ENCODE measurements at places on chromosomes 12 and 14.

GRCh38 chr14:94601884-94602391 lies 10.3 kb upstream of the SERPINA3 start:
- no peak for DNase-seq

- DNase-seq, result peak; percentile 35
Measured at GRCh38 chr14:100305324-100306100, 732 bp downstream of the SLC25A29 start.

DNA sequence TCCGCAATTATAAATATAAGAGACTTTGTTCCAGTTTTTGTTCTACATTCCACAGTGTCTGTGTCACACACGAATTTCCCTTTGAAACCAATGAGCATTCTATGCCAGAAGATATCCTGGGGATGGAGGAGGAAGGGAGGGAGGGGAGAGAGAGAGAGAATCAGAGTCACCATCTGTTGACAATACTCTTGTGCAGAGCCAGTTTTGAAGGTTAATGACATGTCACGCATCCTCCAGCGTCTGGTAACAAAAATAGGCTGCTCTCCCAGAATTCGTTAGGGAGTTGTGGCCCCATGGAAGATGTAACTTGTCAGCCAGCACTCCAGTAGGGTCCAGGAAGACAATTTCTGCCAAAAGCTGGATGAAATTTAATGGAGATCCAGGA lies 213.5 kb upstream of the KRR1 start:
- DNase-seq, result no peak

- DNase-seq, result no peak
Measured at GRCh38 chr12:105783983-105784947, 354.5 kb downstream of the NUAK1 start.

GRCh38 chr12:92010368-92010767 lies 135.3 kb downstream of the BTG1 start:
- DNase-seq, result no peak

- peak; percentile 24 for DNase-seq
Measured at GRCh38 chr12:50224026-50224692, 57.0 kb upstream of the CERS5 start.

DNA sequence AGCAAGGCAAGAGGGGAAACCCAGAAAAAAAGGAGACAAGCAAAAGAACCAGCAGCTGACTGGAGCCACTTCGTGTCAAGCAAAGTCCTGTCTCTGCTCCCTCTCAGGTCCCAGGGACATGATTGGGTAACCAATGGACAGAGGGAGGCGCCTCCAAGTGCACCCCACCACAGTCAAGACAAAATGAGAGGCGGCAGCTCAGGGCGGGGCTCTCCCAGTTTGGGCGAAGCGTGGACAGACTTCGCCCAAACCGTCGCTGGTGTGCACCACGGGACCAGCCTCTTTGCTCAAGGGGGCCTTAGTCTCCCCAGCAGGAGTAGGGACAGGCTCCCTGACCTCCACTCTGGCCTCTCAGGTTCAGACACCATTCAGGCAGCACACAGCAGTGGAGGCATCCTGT lies 1.5 kb upstream of the BEGAIN start:
- DNase-seq, result no peak

DNA sequence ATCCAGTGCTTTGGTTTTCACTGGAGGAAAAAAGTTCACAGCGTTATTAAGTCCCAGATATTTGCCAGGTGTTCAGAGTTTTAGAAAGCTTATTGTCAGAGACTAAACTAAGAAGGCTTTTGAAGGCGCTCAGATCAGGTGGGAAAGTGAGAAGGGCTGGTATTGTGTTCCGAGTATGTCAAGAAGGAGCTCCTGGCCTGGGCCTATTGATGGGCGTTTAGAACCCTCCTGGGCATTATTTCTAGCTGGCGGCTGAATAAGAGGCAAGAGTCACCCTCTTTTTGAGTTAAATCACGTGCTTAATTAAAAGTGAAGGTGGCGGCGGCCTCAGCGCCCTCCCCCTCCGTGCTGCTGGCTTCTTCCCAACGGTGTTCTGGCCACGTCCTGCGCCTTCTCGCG lies 20.9 kb upstream of the GNS start:
- no peak for DNase-seq

DNA sequence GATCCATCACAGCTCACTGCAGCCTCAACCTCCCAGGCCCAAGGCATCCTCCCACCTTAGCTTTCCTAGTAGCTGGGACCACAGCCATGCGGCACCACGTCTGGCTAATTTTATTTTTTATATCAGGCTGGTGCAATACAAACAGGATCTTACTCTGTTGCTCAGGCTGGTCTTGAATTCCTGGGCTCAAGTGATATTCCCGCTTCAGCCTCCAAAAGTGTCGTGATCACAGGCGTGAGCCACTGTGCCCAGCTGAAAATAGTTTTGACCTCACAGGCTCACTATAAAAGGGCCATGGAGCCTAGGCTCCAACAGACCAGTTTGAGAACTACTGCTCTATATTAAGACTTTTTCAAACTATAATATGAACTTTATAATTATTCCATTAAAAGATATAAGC lies 37.3 kb downstream of the SNX6 start:
- no peak for DNase-seq

DNA sequence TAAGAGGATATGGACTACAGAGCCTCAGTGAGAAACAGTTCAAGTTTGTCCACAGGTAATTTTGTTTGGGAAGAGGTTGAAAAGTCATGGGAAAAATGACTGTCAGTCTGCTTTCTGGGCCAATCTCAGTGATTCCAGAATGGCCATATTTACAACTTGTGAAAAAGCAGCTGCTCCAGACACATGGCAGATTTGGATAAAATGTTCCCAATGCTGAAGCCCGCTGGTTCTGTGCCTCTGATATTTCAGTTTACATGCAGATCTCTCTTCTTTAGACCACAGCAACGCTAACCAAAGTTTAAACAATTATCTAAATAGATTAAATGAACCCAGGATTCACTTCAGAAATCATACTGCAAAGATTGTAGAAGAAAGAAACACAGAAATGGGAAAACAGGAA lies 222.8 kb downstream of the SOX5 start:
- DNase-seq, result no peak

Measured in activated T-cell treated with anti-CD3 and anti-CD28 coated beads for 4 hours (primary cell).